ENCODE measurements at places on chromosomes 7 and 10.

DNA sequence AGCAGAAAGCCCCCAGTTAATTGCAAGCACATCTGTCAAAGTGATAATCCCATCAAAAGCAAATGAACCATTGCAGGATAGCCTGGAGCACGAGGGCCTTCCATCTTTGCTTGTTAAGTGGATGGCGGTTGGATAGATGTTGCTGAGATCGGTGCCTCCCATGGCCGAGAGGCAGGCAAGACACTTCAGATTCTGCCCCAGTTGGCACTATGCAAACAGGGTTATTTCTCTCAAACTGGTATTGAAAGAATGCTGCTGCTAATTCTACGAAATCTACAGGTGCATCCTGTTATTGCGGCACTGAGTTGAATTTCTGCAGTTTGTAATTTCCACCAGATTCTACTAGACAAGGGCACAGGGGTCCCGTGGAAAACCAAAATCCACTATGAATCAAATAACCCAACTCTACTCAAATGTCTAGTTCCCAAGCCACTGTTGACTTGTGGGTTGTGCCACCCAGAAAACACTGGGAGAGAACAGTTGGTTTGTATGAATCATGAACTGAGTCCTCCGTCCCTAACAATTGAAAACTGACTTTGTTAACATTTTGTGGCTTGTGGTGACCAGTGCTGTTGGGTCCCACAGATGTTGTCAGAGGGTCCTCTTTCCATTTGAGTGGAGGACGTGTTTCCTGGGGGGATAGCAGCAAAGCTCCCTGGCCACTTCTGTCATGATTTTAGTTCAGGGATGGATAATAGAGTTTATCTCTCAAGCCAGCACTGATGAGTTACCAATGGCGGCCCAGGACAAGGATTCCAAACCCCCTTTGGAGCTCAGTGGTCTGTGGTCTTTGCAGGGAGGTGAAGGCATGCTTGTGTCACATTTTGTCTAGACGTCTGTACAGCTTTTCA, 7.1 kb upstream of the IL2RA start:
- DNase-seq: no peak

GRCh38 chr7:138167869-138168296, 91.6 kb downstream of the AKR1D1 start:
- DNase-seq: no peak

DNA sequence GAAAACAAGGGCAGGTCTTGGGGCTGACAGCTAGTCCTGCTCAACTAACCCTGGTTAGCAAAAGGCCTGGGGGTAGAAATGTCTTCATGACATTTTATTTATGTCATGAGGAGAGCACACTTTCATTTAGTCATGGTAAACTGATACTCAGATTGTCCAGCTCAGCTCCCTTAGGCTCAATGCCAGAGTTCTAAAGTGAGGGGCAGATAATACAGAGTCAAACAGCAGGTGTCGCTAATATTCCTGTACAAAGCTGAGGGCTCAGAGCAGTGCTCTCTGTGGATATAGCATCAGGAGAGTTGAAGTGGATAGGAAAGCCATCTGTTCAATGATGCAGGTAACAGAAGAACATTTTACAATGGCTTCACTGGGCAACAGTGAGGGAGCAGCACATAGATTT, 26.8 kb upstream of the CALCR start:
- no peak for DNase-seq

GRCh38 chr7:41882745-41883420, 180.0 kb upstream of the INHBA start:
- DNase-seq: no peak

GRCh38 chr10:128084364-128084763, 41.9 kb downstream of the MKI67 start:
- DNase-seq: no peak

DNA sequence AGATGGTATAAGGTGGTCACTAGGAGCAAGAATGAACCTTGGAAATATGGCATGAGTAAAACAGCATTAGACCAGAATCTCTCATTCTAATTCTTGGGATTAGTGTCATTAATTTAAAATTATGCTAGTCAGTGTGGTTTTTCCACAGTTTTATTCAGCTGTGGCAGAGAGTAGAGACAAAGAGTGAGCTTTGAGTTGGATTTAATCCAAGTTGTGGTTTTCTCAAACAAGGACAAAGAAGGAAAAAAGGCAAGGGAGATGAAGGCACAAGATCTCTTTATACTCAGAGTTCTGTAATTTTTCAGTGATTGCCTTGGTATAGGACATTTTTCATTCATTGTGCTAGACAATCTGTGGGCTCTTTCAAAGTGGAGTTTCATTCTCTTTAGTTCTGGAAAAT, 28.2 kb upstream of the AKAP9 start:
- no peak for DNase-seq

- DNase-seq: no peak
Observed at GRCh38 chr7:84100866-84101265, 93.7 kb downstream of the SEMA3A start.

DNA sequence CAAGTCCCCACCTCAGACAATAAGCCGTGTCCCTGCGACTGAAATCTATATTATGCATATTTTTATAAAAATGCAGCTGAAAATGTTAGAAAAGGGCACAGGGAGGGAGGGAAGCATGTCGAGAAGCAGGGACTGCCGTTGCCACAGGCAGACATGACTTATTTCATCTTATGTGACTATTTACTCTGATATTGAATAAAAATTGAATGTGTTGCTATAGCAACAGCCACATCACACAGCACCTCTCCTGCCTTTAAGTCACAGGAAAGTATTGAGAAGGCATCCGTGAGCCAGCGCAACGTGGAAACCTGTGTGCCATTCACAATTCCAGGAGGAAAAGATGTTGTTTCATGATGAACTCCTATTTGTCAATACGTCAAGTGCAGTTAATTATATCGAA, 549.5 kb downstream of the DNAJB6 start:
- no peak for DNase-seq

DNA sequence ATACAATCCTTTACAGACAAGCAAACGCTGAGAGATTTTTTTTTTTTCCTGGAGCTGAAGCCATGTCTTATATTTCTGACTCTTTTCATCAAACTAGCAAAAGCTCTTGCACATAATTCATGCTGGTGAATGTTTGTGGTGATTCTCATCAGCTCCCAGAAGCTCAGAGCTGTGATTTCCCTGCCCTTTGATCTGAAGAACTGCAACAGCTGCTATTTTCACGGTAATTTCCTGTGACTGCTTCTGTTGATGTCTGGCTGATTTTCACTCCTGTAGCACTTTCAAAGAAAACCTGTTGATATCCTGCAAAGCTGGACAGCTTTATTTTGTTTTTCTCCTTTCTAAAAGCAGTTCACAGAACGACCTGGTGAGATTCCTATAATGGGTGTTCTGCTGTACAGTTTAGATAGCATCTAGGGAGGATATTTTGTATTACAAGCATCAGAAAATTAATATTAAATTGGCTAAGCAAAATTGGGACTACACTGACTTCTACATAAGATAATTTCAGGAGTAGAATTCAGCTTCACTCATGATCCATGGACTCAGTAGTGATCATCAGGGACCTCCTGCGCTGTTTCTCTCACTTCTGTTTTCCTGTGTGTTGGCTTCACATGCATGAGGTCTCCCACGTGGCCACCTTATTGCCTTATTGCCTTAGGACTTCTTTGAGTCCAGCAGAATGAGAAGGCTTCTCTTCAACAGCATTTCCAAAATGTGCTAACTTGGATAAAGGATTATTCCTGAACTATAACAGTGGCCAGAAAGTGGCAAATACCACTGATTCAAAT, 1111.6 kb upstream of the SORCS1 start:
- DNase-seq: no peak

- no peak for DNase-seq
Observed at GRCh38 chr10:96047004-96047649, 3.7 kb downstream of the CCNJ start.

DNA sequence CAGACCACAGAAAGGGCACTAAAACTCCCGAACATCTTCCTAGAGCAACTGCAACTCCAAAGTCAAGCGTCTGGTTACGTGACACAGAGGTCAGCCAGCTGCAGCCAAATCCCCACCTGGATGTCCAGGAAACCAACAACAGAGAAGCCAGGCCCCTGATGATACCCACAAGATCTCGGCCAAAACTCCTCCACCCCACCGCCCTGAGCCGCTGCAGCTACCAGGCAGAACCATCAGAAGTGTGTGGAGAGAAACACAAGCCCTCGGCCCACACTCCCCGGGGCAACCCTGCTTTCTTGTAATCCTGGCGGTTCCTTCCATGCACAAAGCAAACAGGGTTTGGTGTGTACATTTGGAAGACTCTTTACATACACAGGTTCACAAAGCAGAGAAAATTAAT, 8.7 kb downstream of the CHST15 start:
- no peak for DNase-seq

- no peak for DNase-seq
Observed at GRCh38 chr10:114400091-114400490, 4.2 kb downstream of the AFAP1L2 start.

GRCh38 chr7:85710960-85711359, 524.1 kb upstream of the SEMA3D start:
- no peak for DNase-seq

- no peak for DNase-seq
Observed at GRCh38 chr10:24721229-24722106, 2.2 kb downstream of the ARHGAP21 start.

DNA sequence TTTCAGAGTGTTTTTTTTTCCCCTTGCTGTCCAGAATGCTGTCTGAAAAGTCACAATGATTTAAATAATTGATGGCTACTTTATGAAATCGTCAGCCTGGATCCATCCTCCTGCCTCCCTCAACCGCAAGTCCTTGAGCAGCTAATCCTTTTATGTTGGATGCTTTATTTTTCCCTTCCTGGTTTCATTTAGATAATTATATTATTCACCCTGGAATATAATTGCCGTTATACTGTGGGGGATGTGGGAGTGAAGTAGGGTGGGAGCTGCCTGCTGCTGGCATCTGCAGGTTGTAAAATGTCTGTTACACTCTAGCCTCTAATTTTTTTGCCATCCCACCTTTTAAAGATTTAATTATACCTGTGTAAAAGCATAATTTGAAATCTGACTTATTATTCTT, 290.5 kb upstream of the LRGUK start:
- DNase-seq: no peak

DNA sequence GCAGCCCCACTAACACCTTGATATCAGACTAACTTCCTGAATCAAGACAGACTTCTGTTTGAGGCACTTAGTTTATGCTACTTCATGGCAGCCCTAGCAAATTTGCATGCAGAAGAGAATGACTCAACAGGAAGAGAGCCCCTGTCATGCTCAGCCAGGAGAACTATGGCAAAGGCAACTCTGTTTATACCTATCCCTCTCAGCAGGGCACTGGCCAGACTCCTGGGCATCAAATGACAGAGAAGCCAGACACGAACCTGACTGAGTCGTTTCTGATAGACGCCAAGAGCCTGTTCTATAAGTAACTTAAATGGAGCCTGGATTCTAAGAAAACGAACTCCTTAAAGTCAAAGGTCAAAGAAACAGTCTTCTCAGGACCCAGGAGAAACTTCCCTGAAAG, 50.9 kb upstream of the UNC5B start:
- DNase-seq: no peak

- DNase-seq: no peak
Observed at GRCh38 chr10:99658622-99659030, 683 bp upstream of the ENTPD7 start.

- no peak for DNase-seq
Observed at GRCh38 chr7:221978-222715, 29.8 kb downstream of the FAM20C start.

- no peak for DNase-seq
Observed at GRCh38 chr7:134854816-134855215, 75.4 kb downstream of the CALD1 start.
